ENCODE measurements at places on chromosomes 4 and X.

- no peak for DNase-seq
Observed at GRCh38 chr4:56906489-56907393, 959 bp upstream of the REST start.

DNA sequence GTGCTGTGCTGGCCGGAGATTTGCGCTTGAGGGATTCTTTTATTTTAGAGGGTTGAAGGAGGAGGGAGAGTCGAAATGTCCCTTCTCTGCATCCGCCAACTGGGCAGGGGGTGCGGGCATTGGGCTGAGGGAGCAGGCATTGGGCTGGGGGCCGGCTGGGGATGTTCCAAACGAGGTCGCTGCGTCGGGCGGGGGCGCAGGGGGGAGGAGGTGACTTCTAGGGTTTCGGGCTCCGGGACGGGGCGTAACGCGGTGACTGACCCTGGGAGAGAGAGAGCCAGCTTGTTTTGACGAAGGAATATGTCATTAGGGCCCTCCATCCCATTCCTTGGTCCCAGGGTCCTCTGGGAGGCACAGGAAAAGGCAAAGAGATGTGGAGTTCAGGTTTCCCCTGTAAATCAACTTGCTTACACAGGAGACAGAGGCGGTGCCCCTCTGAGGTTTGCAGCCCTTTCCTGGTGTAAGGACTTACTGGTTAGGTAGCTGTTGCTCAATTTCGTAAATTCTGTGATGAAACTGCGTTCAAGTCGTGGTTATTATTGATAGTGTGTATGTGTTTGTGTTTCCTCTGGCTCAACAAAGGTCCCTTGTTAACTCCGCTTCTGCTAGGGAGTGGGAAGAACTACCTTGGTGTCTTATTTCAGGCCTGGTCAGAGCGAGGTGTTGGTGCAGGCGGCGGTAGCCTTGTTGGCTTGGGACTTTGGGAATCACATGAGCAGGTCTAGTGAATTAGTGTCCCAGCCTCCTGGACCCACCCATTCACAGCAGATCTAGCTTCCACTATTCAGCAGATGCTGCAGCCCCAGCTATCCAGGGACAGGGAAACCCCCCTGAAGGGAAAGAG is 716 bp downstream of the FHIP1A start:
- no peak for DNase-seq

- DNase-seq: no peak
Observed at GRCh38 chr4:168708108-168708507, 211.3 kb downstream of the PALLD start.

GRCh38 chrX:96721354-96721753 is 36.7 kb downstream of the DIAPH2 start:
- no peak for DNase-seq

DNA sequence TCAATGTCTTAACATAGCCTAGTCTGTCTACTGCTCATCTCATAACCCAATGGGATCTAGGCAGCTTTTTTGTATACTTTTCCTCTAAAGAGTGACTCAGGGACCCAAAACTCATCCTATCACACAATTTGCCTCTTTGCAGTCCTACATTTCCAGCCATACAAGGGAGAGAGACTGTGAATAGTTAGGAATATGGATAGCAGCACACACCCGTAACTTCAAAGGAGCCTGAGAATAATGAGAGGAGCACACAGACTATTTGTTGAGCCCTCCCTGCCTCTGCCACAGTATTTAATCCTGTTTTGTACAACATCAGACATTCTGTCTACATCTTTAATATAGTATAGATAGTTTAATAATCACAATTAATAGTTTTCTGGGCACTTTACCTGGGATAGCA is 83.2 kb downstream of the AREG start:
- no peak for DNase-seq

GRCh38 chrX:44063606-44064005 is 90.4 kb upstream of the NDP start:
- DNase-seq: no peak

DNA sequence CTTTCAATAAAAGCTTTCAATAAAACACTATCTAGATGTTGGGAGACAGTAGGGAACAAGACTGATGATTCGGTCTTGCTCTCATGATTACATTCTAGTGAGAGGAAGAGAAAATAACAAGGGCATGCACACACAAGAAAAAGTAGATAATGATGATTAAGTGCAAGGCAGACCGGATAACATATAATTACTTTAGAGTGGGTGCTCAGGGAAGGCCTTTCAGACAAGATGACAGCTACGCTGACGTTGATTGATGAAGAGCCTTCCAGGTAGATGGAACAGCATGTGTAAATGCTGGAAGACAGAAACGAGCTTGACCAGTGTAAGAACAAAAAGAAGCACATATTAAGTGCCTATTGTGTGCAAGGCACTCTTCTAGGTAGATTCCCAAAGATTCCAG is 43.4 kb downstream of the TXK start:
- DNase-seq: no peak

DNA sequence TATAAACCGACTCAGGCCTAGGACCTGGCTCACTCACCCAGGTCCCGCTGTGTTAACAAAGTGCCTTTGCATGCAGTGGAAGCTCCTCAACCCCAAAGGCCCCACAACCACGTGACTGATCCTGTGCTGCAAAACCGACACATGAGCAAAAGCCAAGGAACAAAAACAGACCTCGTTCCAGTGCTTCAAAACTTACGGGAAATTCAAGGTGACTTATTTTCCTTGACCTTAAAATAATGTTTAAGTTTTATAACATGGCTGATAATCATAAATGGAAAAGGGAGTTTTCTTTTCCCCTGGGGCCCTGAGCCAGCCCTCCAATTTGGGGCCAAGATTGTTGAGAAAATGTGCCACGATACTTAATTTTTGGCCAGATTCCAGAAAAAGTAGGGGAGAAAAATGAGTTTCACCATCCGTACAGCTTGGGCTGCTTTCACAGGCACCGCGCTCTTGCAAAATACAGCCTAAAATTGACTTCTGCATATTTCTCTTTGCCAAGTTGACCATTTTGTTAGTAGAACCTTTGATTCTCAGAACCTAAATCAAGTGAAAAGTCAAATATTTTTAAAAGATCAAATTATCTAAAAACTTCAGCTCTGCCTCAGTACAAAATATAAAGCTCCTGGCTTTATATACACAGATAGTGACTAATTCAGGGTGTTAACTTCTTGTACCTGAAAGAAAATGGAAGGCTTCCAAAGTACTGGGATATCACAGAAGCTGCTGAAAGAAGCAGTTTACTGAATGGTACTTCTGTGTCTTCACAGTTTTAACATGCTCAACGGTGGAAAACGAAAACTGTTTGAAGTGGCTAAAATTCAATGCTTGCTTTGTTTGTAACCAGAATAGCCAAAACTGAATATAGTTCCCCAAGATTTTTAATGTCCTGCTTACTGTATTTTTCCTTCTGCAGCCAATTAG is 93.8 kb downstream of the APBB2 start:
- no peak for DNase-seq

DNA sequence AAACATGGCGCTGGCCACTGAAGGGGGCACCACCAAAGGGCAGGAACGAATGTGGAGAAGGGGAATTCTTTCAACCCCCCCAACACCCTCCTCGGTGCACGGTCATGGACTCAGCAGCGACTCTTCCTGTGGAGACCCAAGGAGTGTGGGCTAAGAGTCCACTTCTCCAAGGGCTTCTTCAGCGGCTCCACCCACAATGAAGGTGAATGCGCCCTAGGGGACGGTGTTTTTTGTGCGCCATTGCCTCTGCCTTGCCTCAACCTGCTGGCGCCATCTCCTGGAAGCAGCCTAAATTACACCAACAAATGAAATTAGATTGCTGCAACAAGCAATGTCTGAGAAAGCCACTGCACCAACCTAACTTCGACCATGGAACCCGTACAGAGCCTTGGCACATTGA is 169.2 kb upstream of the MAGEB18 start:
- no peak for DNase-seq

- no peak for DNase-seq
Observed at GRCh38 chrX:152958047-152958446, 35.9 kb downstream of the PNMA5 start.

- no peak for DNase-seq
Observed at GRCh38 chrX:69031181-69031580, 134.1 kb downstream of the PJA1 start.
